ENCODE measurements at places on chromosomes 16 and 17.

- no peak for DNase-seq
Observed at GRCh38 chr16:77967054-77967904, 55.1 kb upstream of the CLEC3A start.

- DNase-seq = no peak
Observed at GRCh38 chr16:8753416-8754054, 43.9 kb downstream of the TMEM186 start.

DNA sequence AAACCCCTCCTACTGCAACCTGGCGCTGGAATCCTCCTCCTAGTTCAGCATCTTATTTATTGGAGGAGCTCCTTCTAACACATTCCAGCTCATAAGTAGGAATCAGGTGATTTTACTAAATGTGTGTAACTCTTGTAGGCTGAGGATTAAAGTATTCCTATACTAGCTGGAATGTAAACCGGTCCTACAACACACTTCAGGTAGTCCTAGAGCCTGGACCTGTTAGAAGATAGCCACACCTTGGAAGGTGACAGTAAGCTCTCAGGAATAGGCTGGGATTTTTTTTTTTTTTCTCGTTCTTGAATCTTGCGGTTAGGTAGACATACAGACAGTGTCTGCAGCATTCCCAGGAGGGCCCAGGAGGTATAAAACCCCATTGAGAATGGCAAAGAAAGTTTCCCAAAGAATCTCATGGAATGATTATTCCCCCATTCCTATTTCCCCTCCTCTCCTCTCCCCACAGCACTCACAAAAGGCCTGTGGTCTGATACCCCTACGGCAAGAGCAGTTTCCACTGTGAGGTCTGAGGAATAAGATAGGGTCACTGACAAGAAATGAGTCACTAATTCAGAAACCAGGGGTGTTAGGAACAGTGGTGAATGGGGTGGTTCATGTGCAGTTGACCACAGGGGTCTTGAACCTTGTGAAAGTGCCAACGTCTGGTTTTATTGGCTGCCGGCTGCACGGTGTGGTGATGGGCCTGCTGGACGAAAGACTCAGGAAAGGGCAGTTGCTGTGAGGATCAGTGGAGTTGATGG, 267.1 kb downstream of the UTP18 start:
- no peak for DNase-seq

- peak; percentile 7 for DNase-seq
Observed at GRCh38 chr16:4936991-4937781, at the start of gene PPL. PPL (minus strand) TSS chr16:4937148; CDS start chr16:4937045, 103 bp downstream.

GRCh38 chr17:66551839-66552238, 249.4 kb downstream of the PRKCA start:
- no peak for DNase-seq

- no peak for DNase-seq
Observed at GRCh38 chr16:75482434-75483205, 12.6 kb downstream of the CHST6 start.

DNA sequence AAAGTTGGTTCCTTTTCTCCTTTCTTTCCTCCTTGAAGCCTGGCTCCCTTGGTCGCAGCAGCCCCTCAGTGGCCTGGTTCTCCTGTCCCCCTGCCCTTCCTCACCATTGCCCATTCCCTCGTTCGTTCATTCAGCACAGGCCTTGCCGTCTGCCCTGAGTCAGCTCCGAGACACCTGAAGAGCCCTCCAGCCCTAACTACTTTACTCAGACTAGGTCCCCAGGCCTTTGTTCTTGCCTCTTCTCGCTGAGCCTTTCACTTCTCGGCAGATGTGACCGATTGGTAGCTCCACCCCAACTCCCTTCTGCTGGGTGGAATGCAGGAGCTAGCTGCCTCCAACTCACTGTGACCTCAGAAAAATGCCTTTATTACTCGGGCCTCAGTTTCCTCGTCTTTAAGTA, 7.0 kb upstream of the ADAM11 start:
- no peak for DNase-seq

- DNase-seq = no peak
Observed at GRCh38 chr16:88777471-88778270, 7.3 kb downstream of the PIEZO1 start.

- DNase-seq = no peak
Observed at GRCh38 chr16:104928-105327, 26.9 kb downstream of the MPG start.

DNA sequence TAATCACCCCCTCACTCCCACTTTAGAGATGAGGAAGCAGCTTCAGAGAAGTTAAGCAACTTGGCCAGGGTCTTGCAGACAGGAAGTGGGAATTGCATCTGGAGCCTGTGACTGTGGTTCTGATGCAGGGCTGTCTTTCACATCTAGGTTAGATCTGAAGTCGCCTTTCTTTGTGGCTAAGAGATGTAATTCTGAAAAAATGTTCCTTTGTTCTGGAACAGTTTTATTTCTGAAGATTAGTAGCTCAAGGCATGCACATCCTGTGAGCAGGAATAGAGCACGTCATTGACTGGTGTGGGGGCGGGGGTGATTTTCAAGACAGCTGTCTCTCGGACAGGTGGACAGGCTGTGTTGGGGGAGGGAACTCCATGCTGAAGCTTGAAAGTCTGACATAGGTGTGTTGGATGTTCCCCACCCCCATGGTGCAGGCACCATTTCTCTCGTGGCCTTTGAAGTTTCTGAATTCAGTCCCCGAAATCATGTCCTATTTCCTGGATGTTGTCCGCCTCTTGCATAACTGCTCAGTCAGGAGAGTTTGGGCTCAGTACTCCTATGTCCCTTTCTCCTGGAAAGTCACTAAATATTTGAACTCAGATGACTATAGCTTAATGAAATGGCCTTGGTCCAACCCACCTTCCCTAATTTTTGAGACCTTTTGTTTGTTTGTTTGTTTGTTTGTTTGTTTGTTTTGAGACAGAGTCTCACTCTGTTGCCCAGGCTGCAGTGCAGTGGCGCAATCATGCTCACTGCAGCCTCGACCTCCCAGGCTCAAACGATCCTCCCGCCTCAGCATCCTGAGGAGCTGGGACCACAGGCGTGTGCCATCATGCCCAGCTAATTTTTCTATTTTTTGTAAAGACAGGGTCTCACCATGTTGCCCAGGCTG, 21.0 kb upstream of the HERPUD1 start:
- DNase-seq = no peak

GRCh38 chr16:11256661-11257130, 692 bp upstream of the SOCS1 start:
- no peak for DNase-seq

GRCh38 chr17:52047086-52047485, 111.4 kb downstream of the CA10 start:
- DNase-seq = no peak

GRCh38 chr16:47722046-47722445, 260.9 kb downstream of the PHKB start:
- no peak for DNase-seq

DNA sequence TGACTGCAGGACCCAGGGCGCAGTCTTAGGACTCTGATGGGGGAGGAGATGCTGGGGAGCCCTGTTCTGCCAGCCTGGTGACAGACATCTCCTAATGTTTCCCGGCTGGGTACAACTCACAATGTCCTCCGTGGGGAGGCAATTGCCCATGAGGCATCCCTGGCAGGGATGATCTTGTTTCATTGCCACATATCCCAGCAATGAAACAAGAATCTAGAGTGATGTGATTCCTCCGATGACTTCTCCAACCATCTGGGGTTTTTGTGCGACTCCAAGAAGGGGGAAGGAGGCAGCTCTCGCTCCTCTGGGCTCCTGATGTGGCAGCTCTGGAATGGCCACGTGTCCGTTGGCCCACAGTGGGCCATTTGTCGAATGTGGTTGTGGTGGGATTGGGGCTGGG, 255.8 kb downstream of the SEC14L1 start:
- DNase-seq = no peak

- no peak for DNase-seq
Observed at GRCh38 chr17:51711581-51711980, 446.9 kb downstream of the CA10 start.

GRCh38 chr16:20322696-20323095, 4.6 kb downstream of the GP2 start:
- DNase-seq = no peak

GRCh38 chr16:65384441-65384840, 262.6 kb upstream of the CDH11 start:
- DNase-seq = no peak

GRCh38 chr17:44901411-44901921, 2.2 kb upstream of the EFTUD2 start:
- no peak for DNase-seq

DNA sequence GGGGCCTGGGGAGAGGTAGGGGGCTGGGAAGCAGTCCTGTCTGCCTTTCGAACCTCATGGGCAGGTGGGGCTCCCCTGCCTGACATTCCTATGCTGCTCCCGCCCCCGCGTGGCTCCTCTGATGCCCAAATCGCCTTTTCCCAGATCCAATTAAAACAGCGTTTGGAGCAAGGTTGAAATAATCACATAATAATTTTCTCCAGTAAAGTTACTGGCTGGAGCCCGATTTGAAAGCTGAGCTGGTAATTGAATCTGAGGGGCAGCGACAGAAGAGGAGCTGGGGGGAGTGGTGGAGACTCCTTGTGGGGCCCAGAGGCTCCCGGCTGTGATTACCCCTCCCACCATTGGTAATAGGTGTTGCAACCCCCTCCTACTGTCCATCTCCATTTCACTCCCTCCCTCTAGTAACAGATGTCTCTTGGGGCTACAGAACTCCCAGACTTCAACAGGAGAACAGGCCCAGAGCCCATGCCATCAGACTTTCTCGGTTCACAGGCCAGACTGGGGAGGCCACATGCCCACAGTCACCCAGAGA, 38.9 kb upstream of the C1QL1 start:
- no peak for DNase-seq

- DNase-seq = no peak
Observed at GRCh38 chr16:52068447-52069074, 478.4 kb downstream of the TOX3 start.
